ENCODE measurements at places on chromosomes 5 and 9.

- peak; percentile 18 for DNase-seq
Measured at GRCh38 chr9:135126451-135127187, 39.2 kb downstream of the OLFM1 start.

- DNase-seq, result no peak
Measured at GRCh38 chr5:93623153-93623552, 40.1 kb downstream of the NR2F1 start.

DNA sequence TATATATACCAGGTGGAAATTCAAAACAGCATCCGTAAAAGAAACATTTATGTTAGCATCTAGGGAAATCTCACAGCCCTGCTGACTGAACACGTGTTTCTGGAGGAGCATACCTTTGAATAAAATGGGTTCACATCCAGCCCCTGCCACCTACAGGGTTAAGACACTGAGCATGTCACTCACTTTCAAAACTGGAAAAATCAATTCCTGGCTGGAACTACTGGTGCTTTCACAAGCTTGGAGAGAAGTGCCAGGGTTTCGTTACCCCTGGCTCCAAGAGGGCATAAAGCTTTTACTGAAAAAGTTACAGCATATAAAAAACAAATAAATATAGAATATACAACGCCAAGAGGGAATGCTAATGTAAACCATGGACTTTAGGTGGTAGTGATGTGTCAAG, 48.0 kb downstream of the SERINC5 start:
- no peak for DNase-seq

DNA sequence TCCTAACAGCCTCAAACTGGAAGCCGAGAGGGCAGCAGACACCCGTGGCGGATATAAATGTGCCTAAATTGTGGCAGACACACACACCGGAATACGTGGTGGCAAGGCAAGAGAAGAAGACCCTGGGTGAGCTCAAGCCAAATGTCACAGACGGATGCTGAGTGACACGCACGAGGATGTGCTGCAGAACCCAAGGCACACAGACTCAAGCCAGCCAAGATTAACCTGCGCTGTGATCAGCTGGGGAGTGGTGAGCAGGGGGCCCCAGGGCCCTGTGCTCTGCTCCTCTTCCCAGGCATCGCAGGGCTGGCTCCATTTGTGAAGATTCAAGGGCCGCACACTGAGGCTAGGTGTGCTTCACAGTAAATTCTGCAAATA, 16.4 kb downstream of the SEMA4D start:
- DNase-seq, result no peak

GRCh38 chr5:107487056-107487542, 183.6 kb downstream of the EFNA5 start:
- DNase-seq, result no peak

DNA sequence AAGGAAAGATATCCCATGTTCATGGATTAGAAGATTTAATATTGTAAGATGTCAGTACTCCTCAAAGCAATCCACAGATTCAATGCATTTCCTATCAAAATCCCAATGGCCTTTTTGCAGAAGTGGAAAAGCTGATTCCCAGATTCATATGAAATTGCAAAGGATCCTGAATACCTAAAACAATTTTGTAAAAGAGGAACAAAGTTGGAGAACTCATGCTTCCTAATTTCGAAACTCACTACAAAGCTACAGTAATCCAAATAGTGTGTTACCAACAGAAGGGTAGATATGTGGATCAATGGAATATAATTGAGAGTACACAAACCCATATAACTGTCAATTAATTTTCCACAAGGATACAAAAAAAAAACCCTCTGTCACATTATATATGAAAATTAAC, 154.3 kb upstream of the ZNF618 start:
- no peak for DNase-seq

- no peak for DNase-seq
Measured at GRCh38 chr9:107284636-107285035, 1.6 kb downstream of the RAD23B start.

GRCh38 chr9:5512658-5513452, 2.5 kb downstream of the PDCD1LG2 start:
- no peak for DNase-seq
